Activated T-helper 1 cell treated with anti-CD3 and anti-CD28 coated beads, Interleukin-12 subunit alpha, Interleukin-12 subunit beta, Interleukin-2, Interleukin-4 antibody, amounts not matched to agents 30 ng/mL and 10 ng/mL and 1 ng/mL, durations not matched to agents 14 hours and 24 hours and 36 hours (primary cell): ENCODE measurements at places on chromosomes 7 and 10. TPM values are rescaled to one million over a fixed set of nuclear protein-coding genes. Genes with fewer than 3 reads are reported as not detected.

TAS2R5 gene
- 0.67 and 0.98 TPM in 2 replicates for total RNA-seq

PHTF2 gene
- total RNA-seq, result 30.9 and 31.2 TPM in 2 replicates

AEBP1 gene
- total RNA-seq, result 17.0 and 17.2 TPM in 2 replicates

SPDYE5 gene
- total RNA-seq, result not detected in 2 replicates

FOXI2 gene
- total RNA-seq, result not detected in 2 replicates

WDFY4 gene
- total RNA-seq, result 0.08 TPM in 1 of 2 replicates, not detected in the other

NRP1 gene
- total RNA-seq, result 1.2 and 1.7 TPM in 2 replicates

DNA sequence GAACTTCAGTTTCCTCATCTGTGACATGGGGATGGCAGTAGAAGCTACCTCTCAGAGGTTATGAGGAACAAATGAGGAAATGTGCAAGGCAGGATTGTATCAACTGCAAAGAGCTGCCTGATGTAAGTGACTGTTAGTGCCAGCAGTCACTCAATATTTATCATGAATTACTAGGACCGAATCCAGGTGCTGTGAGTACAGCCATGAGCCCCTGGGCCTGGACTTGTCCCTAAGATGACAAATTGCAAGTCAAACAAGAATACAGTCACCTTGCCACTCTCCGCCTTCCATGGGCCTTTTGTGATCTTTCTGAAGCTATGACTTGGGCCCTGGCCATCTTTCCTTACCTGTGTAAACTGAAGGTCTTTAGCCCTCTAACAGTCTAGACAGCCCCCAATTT is 27.7 kb upstream of the TLX1 start:
- peaks cover 42% of the 10 kb centered on the region for H3K27me3 ChIP-seq
- H3K27ac ChIP-seq, result no peak overlapping the region
- H3K4me1 ChIP-seq, result no peaks in the 10 kb centered on the region
- DNase-seq, result no peak
- H3K4me3 ChIP-seq, result no peak overlapping the region

GRCh38 chr10:16966991-16967865 is 150.0 kb upstream of the RSU1 start:
- peaks cover 22% of the 10 kb centered on the region for H3K27me3 ChIP-seq
- peaks cover 1% of the 10 kb centered on the region for H3K36me3 ChIP-seq
- H3K4me1 ChIP-seq, result peaks cover 24% of the 10 kb centered on the region
- no peak for DNase-seq
- H3K4me3 ChIP-seq, result peak overlapping the region; percentile 2

DNA sequence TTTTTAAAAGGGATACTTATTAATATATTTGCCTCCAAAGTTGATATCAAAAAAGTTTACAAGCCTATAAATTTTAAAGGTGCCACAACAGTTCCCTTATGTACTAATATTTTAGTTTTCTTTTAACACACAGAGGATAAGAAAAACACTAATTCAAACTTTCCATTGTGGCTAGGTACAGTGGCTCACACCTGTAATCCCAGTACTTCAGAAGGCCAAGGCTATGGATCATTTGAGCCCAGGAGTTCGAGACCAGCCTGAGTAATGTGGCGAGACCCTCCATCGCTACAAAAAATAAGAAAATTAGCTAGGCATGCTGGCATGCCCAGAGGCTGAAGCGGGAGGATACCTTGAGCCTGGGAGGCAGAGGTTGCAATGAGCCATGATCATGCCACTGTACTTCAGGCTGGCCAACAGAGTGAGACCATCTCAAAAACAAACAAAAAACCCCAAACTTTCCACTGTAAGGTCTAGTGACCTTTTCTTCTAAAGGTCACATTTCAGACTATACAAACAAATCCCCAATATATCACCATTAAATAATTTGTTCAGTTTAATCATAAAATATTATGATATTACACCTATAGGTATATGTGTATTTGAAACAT is 107.5 kb downstream of the HBP1 start:
- H3K4me3 ChIP-seq, result no peak overlapping the region
- H3K27me3 ChIP-seq, result no peaks in the 10 kb centered on the region
- no peaks in the 10 kb centered on the region for H3K4me1 ChIP-seq
- no peak overlapping the region for H3K27ac ChIP-seq

DNA sequence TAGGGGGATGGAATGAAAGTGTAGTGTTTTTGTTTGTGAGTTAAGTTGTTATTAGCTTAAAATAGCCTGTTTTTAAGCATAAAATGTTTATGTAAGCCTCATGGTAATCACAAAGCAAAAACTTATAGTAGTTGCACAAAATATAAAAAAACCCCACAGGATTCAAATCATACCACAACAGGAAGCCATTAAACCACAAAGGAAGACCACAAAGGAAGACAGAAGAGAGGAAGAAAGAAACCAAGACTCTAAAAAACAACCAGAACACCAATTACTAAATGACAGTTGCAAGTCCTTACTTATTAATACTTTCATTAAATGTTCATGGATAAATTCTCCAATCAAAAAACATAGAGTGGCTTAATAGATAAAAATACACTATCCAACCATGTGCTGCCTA is 63.6 kb downstream of the ANKRD7 start:
- peak overlapping the region; percentile 27 for H3K4me3 ChIP-seq
- H3K36me3 ChIP-seq, result peaks cover 8% of the 10 kb centered on the region
- H3K4me1 ChIP-seq, result peaks cover 25% of the 10 kb centered on the region
- DNase-seq, result peak; percentile 12

DNA sequence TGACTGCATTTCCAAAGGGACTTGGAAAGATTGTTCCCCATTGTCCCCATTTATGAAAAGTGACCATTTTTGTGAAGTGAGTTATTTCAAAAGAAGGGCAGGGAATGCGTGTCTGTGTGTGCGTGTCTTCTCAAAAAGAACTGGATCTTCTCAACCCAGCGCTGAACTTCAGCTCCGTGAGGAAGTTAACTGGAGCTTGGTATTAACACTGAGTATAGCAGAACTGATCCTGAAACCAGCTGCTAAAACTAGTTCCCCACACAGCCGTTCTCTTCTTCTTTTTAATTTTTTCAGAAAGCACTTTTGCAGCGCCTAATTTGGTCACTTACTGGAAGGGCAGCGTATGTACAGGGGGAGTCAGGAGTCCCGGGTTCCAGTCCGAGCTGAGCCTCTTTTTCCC is 45.8 kb upstream of the PLEKHA1 start:
- H3K4me1 ChIP-seq, result no peaks in the 10 kb centered on the region
- no peaks in the 10 kb centered on the region for H3K36me3 ChIP-seq
- H3K27me3 ChIP-seq, result peaks cover 9% of the 10 kb centered on the region

DNA sequence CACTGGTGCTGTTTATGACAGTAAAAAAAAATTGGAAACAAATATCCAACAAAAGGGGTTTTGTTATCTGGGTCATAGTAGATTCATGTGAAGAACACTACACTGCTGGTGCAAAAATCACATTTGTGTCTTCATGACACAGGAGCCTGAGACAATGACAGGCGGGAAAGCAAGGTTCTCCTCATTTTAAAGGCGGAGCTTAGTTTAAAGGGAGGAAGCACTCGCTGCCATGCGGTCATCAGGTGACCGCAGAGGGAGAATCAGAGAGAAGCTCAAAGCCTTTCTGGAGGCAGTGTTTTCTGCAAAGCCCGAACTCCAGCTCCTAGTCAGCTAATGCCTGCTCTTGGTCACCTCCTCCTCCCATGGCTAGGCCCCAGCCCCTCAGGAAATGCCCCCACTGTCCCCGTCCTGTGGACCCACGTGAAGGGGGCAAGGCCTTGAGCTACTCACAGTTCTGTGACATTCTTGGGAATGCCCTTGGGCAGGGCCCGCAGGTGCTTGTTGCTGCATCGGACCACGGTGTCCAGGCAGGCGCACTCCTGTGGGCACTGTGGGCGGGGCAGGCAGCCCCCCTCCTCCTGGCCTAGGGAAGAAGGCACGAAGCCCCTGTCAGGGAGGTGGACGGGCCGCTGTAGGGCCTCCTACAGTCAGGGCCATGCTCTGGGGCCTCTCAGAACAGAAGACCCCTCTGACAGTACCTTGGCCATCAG is 146.1 kb downstream of the SLIT1 start:
- H3K27me3 ChIP-seq, result peaks cover 5% of the 10 kb centered on the region
- no peak for DNase-seq
- H3K27ac ChIP-seq, result no peak overlapping the region
- peaks cover 16% of the 10 kb centered on the region for H3K4me1 ChIP-seq

GRCh38 chr10:59082249-59082648 is 94.2 kb upstream of the PHYHIPL start:
- no peak overlapping the region for H3K4me3 ChIP-seq
- H3K27me3 ChIP-seq, result no peaks in the 10 kb centered on the region
- no peaks in the 10 kb centered on the region for H3K4me1 ChIP-seq
- H3K36me3 ChIP-seq, result no peaks in the 10 kb centered on the region

DNA sequence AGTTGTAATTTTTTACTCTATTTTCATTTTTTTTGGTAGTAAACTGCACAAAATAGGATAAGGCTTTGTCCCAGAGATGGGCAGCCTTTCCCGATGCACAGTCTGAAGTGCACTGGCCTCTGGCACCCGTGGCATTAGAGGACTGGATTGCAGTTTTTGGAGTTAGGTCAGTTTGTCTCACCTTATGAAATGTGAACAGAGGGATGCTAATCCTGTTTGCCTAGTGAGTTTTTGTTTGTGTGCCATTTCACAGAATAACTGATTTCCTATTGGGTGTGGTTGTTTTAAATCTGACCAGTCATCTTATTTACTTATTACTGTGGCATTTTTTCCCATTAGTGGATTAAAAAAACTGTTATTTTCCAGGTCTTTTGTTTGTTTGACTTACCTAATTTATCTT is 109.5 kb upstream of the GATA3 start:
- H3K36me3 ChIP-seq, result no peaks in the 10 kb centered on the region
- DNase-seq, result no peak
- peaks cover 5% of the 10 kb centered on the region for H3K4me1 ChIP-seq
- H3K4me3 ChIP-seq, result no peak overlapping the region
- no peak overlapping the region for H3K27ac ChIP-seq

DNA sequence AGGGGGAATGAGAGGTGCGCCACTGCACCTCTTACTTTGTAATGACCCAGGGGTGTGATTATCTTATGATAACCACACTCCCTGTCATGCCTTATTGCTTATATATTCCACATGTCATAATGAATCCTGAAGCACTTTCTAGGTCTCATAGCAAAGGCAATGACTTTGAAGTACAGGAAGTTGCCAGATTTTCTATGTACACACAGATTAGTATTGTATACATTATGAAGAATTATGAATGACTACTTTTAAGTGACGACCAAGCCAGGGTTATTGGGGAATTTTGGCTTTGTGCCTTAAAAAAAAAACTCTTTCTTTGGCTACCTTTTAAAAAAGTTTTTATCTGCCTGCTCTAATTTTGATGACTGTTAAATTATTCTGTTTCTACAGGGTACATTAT is 269.6 kb downstream of the MDFIC start:
- no peaks in the 10 kb centered on the region for H3K4me1 ChIP-seq
- peaks cover 4% of the 10 kb centered on the region for H3K27me3 ChIP-seq
- DNase-seq, result no peak

DNA sequence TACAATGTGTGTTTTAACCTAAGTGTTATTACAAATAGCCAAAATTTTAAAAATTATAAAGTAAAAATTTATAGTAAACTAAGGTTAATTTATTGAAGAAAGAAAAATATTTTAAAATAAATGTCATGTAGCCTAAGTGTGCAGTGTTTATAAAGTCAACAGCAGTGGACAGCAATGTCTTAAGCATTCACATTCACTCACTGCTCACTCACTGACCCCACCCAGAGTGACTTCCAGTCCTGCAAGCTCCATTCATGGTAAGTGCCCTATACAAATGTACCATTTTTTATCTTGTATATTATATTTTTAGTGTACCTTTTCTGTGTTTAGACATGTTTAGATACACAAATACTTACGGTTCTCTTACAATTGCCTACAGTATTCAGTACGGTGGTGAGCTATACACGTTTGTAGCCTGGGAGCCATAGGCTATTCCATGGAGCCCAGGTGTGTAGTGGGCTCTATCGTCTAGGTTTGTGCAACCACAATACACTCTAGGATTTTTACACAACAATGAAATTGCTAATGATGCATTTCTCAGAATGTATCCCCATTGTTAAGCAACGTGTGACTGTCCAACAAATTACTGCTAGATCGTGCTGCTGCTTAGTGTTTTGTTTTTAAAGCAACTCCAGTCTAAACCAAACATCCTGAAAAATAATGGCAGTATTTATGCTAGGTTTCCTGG is 108.9 kb upstream of the NAMPT start:
- no peak for DNase-seq
- peaks cover 2% of the 10 kb centered on the region for H3K36me3 ChIP-seq
- no peak overlapping the region for H3K4me3 ChIP-seq

DNA sequence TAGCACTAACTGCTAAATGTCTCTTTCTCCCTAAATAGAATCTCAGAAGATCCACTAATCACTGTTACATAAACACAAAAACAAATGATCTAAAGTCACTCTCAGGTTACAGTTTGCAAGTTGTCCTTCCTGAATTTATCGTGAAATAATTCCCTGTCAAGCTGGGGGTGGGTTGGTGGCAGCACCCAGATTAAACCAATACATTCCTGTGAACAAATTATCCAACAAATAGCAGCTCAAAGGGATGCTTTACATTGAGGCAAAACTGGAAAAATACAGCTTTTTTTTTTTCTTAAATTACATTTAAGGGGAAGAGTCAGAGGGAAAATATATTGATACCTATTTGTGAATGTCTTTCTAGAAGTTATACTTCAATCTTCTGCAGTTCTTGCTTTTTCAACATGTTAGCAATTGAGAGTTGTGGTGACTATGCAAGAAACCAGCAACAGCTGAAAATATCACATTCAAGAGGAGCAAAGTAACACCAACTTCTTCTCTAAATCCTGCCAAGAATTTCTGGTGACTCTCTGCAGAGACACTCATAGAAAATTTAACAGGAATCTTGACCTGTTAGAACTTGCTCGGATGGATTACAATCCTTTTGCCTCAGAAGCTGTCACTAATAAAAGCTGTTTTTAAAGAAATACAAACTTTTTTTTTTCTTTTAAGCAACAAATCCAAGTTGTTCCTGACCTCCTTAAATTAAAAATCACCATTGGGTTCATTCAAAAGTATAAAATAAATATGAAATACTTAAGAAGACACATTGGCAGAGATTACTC is 18.9 kb downstream of the LMOD2 start:
- no peaks in the 10 kb centered on the region for H3K27me3 ChIP-seq
- no peak for DNase-seq
- no peaks in the 10 kb centered on the region for H3K4me1 ChIP-seq
- no peak overlapping the region for H3K4me3 ChIP-seq
- H3K27ac ChIP-seq, result no peak overlapping the region

- H3K27me3 ChIP-seq, result peaks cover 10% of the 10 kb centered on the region
- H3K4me3 ChIP-seq, result no peak overlapping the region
- H3K4me1 ChIP-seq, result peaks cover 42% of the 10 kb centered on the region
- DNase-seq, result no peak
Measured at GRCh38 chr10:69467928-69468750, 16.9 kb downstream of the TSPAN15 start.
